ENCODE measurements at places on chromosomes 3 and 15.

DNA sequence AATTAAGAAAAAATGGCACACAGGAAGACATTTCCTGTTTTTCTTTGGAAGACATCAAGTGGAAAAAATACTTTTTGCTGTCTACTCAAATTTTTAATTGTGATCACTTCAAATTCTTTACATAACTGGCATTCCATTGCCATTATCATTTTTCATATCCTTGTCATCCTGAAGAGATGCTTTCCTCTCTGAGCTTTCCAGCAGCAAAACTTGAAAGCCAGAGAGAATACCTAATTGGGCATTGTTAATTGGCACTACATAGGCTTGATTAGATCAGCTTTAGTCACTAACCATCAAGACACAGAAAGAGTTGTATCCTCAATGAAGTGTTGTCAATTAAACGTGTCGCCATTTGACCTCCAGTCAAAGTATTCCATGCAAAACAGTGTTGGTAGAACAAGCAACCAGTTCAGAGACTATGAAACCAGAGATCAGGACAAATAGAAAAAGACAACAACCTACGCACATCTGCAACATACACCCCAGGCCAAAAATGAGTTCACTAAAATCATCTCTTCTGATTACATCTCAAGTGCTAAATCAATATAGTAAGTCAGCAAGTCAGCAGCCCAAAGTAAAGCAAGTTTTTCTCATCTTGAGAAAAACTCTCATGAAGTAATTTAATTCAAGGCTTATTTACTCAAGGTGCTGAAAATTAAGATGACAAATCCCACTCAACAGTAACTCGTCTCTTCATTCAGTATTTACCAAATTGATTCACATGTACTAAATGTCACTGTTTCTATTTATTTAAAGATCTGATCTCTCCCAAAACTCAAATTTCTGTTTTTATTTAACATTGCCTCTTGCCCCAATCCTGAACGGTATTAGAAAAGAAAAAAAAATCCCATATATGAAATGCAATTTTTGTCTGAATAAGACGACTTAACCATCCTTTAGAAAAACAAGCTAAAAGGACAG, 123.0 kb downstream of the SUCLG2 start:
- DNase-seq = no peak

DNA sequence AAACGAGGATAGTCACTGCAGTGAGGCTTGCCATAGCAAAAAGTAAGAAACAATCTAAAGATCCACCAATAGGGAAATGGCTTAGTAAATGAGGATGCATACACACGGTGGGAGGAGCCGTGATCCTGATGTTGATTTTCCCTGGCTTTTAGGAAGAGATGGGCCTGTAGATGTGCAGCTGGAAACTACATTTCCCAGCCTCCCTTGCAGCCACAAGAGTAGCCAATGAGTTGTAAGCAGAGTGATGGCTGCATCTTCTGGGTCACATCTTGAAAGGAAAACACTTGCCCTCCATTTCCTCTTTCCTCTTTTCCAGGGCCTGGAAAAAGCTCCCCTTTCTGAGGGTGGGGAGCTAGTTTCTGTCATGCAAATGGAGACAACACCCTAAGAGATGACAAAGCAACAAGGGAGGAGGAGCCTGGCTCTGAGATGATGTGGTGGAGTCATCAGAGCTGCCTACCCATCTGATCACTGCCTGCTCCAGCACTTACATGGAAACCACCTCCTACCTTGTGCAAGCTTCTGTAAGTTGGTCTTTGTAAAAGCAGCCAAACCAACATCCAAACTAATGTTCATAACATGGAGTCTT, 139.1 kb downstream of the TLE3 start:
- no peak for DNase-seq

- DNase-seq = no peak
Observed at GRCh38 chr3:134477002-134477401, 8.8 kb downstream of the ANAPC13 start.

GRCh38 chr3:134864636-134865035, 69.6 kb downstream of the EPHB1 start:
- no peak for DNase-seq

DNA sequence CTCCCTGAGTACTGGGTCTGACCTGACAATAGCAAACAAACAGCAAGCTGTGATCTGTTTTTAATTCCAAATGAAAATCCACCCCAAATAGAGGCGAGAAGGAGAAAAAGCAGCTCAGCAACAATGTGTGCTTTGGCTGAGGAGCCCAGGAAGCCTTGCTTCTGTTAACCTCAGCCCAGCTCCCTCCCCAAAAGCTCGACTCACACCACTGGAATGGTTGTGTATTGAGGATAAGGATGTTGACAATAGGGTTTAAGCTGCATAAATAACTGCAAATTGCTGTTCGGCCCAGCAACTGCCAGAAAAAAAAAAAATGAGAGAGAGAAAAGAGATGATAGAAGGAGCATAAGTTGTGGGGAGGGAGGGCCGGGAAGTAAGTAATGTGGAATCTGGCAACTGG, 104.0 kb upstream of the TBC1D5 start:
- DNase-seq = no peak

DNA sequence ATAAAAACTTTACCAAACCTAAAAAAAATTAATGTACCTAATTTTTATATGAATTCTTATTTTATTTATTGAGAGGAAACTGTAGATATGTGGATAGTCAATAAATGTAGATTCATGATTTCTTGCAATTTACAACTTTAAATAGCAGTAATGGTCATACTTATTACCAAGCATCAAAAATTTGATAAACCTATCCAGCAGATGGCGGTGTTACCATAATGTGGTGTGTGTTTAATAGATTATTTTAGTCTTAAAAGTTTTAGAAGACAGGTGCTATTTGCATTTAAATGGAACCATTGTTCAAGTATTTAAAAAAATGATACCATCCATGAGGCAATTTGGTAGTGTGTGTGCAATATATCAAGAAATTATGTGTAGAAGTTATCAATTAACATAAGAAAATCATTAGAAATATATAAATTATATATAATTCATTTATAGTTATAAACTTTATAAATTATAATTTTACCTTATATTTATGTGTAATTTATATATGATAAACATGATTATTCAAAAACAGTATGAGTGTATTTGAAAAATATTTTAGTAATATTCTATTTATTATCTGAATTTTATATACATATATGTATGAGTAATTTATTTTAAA, 176.0 kb upstream of the BCHE start:
- DNase-seq = no peak

- DNase-seq = no peak
Observed at GRCh38 chr3:40875581-40875980, 323.7 kb upstream of the CTNNB1 start.

- DNase-seq = no peak
Observed at GRCh38 chr3:47238017-47238416, 44.6 kb downstream of the KIF9 start.

DNA sequence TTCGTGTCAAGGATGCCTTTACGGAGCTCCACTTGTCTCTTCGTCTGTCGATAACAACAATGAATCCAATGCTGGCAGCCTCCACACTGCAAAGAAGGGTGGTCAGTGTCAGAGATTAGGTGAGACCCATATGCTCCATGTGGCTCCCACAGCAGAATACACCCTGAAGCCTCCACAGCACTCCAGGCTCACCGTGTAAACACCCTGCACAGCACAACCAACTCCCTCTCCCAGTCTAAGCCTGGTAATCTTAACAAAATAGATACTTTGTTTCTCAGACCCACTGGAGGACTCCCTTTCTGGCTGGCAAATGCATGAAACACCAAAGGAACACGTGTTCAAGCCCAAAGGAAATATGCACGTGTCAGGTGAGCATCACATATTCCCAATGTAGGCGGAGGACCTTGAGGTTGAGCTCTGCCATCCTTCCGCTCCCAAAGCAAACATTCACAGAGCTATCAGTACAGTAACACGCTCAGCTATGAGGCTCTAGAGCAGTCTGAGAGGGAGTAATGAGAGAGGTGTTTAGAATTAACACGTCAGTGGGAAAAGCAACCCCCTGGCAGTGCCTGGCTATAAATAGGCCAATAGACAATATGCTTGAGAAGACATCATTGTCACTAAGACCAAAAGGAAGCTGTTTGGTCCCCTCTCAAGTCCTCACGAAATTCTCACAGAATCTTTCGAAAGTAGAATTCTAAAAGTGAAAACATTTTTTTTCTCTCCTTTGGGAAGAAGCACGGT, 86.7 kb downstream of the MCF2L2 start:
- no peak for DNase-seq

- no peak for DNase-seq
Observed at GRCh38 chr3:14980689-14981088, 33.3 kb downstream of the NR2C2 start.

GRCh38 chr15:93043621-93044300, 45.2 kb downstream of the RGMA start:
- no peak for DNase-seq
